ENCODE measurements at places on chromosomes 6 and 20.

DNA sequence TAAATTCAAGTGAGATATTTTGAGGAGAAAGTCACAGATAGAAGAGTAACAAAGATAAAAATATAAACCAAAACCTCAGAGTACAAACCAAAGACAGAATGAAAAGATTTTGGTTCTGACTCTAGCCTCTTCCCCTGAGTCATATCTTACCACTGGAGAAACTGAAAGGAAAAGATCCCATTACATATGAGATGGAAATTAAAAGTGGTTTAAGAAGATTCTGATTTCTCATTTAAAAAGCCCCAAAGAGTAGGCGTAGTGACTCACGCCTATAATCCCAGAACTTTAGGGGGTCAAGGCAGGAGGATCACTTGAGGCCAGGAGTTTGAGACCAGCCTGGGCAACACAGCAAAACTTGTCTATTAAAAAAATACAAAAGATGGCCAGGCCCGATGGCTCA is 30.6 kb downstream of the SPINT4 start:
- DNase-seq = no peak

GRCh38 chr20:16808796-16809195 is 60.6 kb downstream of the OTOR start:
- no peak for DNase-seq

DNA sequence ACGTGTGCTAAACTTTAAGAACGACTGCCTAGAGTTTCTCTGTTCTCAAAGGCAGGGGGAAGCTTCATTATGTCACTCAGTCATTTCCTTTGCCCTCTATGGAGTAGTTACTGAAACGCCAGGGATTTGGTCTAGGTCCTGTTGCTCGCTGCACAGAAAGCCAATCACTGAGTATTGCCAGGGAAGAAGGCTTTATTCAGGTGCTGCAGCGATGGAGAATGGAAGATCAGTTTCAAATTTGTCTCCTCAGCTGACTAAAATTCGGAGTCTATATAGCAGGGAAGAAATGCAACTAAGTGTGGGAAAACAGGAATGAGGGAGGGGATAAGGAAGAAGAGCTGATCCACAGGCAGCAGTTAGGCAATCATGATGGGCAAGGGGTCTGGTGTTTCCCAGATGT is 75.8 kb downstream of the QRSL1 start:
- no peak for DNase-seq

- no peak for DNase-seq
Observed at GRCh38 chr6:31131595-31131994, 7.3 kb downstream of the PSORS1C2 start.

DNA sequence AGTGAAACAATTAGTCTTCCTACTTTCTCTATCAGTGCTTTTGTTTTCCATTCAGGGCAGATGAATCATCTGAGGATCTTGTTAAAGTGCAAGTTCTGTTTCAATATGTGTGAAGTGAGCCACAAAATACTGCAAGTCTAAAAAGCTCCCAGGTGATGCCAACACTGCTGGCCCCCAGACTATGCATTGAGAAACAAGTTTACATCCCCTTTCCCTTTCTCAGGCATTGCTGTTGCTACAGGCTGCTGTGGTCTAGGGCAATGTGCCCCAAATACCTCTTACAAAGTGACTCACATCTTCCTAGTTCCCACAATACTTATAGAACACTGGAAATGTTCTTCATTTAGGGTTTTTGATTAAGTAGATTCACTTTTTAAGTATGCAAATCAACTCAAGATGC is 31.8 kb downstream of the ABRACL start:
- DNase-seq = no peak

- no peak for DNase-seq
Observed at GRCh38 chr20:37999526-38000263, 33.6 kb downstream of the TTI1 start.

GRCh38 chr20:37518606-37519507 is 2.2 kb upstream of the NNAT start:
- peak; percentile 52 for DNase-seq

DNA sequence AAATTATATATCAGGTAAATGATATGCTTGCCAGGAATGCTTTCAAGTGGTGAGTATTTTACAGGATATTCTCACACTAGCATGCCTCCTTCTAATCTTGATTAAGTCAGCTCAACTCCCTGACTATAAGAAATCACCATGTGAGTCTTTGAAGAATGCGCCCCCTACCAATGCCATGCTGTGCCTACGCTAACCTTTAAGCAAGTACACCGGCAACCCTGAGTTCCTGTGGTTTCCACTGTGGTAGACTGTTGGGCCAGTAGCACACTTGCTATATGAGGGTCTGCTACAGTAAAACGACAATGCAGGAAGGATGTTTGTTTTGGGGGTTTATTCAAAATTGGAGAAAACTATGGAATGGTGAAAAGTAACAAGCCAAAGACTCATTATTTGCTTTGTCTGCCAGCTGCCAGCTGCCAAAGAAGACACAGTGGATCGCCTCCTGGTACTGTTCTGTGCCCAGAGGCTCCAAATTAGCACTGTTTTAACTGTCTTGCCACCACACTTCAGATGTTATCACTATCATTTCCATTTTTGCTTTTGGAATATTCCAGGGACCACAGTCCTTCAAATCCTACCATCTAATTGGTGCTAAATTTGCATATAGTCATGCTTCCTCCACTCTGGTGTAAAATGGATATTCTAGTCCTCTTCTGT is 333.5 kb downstream of the RNGTT start:
- DNase-seq = no peak

DNA sequence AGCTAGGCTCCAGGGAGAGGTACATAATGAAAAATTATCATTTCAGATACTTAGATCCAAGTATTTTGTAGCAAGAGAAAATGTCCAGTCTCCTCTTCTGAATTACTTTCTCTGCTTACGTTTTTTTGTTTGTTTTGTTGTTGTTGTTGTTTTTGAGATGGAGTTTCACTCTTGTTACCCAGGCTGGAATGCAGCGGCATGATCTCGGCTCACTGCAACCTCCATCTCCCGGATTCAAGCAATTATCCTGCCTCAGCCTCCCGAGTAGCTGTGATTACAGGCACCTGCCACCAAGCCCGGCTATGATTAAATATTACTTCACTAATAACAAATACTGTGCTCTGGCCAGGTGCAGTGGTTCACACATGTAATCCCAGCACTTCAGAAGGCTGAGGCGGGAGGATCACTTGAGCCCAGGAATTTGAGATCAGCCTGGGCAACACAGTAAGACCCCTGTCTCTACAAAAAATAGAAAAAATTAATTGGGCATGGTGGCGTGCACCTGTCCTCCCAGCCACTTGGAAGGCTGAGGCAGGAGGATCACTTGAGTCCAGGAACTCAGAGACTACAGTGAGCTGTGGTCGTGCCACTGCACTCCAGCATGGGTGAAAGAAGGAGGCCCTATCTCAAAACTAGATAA is 155.0 kb upstream of the JARID2 start:
- no peak for DNase-seq

DNA sequence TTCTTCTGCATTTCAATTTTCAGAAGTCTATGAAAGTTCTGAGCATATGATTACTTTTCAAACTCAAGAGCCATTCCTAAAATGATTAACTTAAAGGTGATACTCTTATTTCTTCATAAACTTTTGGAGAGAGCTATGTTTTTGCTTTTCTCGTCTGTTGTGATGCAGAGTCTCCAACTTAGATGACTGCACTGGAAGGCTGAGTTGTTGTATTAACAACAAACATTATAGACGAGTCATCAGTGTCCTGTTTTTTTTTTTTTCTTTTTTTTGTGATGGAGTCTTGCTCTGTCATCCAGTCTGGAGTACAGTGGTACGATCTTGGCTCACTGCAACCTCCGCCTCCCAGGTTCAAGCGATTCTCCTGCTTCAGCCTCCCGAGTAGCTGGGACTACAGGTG is 101.9 kb downstream of the CD109 start:
- DNase-seq = no peak

DNA sequence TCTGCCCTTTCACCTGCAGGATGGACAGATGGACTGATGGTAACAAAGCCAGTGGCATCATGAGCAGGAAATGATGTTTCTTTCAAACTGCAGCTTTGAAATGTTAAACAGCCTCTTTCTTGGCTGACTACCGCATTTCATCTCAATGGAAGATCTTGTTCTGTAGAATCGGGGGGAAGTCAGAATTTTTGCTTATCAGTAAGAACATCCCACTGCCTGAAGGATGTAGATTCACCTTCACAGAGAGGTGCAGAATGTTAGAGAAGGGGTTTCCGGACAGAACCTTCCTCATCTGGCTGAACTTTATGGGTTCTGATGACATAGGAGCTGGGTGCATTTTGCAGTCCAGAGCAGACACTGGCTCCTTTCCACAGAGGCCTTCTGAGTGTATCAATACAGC is 32.7 kb downstream of the GGTLC1 start:
- no peak for DNase-seq

GRCh38 chr6:104123227-104123626 is 736.5 kb downstream of the HACE1 start:
- no peak for DNase-seq

DNA sequence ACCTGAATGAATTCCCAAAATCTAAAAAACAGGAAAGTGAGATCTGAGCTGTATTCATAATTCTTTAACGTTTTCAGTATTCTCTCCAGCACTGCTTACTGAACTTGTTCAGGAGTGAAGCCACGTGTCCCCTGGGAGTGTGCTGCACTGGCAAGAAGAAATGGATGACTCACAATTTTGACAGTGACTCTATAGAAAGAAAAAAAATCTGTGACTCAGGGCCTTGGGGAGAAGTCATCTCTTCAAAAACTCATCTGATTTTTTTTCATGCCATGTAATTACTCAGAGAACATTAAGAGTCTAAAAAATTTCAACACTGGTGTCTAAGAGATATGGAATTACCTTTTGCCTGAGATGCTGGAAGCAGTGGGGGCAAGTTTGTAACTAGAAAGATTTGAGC is 39.7 kb downstream of the ANKEF1 start:
- no peak for DNase-seq

DNA sequence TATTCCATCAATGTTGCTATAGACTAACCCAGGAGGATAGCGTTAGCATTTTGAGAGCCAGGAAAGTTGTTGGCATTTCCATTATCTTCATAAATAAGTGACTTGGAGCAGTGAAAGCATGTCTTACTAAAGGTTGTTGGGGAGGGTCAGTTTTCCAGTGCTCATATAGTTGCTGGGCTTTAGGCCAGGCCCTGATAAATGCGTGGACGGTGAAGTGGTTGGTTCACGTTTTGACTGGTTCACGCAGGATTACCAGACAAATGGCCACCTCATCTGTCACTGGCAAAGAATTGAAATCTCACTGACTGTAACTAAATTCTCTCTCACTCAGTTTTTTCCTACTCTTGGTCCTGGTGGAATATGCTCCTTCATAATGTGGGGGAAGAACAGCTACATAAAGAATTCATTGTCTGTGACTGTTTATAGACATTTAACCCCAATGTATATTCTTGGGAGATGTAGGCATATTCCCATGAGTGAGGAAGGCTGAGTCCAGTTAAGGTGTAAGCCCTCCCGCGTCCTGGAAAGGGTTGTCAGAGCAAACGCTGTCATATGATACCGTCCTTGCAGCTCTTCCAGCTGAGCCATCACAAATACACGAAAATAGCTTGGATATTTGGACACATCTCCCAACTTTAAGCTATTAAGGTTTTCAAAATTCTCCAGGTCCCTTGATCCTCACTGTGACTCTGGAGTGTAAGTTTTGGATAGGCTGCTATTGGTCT is 27.8 kb downstream of the LRRC1 start:
- no peak for DNase-seq

GRCh38 chr6:20885076-20885475 is 350.8 kb downstream of the CDKAL1 start:
- DNase-seq = no peak

DNA sequence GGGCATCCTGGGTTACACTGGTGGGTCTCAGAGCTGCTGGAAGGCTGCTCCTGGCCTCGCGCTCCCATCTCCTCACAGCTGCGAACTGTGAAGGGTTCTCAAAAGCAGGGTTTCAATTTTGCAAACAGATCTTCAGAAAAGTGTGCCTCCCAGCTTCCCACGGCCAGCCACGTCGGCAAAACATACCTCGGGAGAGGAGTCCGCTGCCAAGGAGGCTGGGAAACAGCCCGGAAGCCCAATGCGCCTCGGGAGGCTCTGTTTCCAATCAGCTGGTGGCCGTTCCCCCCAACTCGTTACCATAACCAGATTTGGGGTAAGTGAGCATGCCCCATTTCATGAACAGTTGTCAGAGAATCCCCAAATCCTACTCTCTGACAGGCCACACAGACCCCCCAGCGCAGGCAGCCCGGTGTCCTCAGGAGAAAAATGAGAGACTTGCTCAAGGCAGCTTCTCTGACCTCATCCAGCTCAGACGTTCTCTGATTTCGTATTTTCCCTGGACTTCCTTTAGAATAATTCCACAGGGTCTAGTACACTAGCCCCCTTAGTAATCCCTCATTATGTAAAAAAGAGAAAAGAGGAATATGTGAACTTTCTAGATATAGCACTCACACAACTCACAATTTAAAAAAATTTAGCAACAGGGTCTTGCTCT is 98.4 kb downstream of the SNX5 start:
- DNase-seq = no peak

DNA sequence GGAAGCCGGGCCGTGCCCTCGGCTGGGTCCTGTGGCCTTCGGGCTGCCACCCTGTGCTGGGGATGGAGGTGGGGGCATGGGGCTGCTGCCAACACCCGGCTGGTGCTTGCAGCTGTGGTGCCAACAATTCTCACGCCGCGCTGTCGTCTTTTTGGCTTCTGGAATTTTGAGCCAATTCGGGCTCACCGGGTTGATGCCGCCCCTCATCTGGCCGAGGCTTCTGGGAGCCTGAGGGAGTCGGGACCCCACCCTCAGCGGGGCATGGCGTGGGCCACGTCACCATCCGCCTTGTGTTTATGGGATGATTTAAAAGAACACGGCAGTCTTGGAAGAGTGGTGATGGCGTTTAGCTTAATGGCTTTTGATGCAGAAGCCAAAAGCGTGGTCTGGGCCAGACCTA is 8.7 kb upstream of the NPBWR2 start:
- DNase-seq = no peak

DNA sequence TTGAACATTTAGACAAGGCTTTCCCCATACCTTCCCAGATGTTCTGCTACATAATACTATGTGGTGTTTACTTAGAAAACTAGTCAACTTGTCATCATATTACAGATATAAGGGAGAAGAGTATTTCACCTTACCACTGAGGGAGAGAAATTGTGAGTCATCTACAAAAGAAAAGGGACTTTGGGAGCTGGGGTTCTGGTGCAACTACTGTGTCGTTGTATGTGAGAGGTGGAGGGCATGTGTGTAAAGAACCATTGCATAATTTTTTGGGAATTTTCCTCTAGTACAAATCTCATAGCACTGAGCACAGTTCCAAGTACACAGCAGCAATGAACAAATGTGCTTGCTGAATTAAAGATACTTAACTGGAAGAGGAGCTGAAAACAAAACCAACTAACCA is 665.6 kb downstream of the DHX35 start:
- no peak for DNase-seq

- DNase-seq = no peak
Observed at GRCh38 chr6:149314325-149314905, 3.1 kb upstream of the TAB2 start.

- no peak for DNase-seq
Observed at GRCh38 chr20:56916345-56916622, 287.2 kb downstream of the TFAP2C start.

GRCh38 chr6:35790683-35791082 is 6.4 kb downstream of the CLPS start:
- DNase-seq = no peak

- DNase-seq = no peak
Observed at GRCh38 chr20:32841174-32841573, 17.5 kb upstream of the EFCAB8 start.

All from frontal cortex (tissue), 4 donors.